ENCODE measurements at places on chromosomes 11 and 22.
A peak's percentile ranks its signal among the peaks of the same experiment; 100 is the strongest.

DNA sequence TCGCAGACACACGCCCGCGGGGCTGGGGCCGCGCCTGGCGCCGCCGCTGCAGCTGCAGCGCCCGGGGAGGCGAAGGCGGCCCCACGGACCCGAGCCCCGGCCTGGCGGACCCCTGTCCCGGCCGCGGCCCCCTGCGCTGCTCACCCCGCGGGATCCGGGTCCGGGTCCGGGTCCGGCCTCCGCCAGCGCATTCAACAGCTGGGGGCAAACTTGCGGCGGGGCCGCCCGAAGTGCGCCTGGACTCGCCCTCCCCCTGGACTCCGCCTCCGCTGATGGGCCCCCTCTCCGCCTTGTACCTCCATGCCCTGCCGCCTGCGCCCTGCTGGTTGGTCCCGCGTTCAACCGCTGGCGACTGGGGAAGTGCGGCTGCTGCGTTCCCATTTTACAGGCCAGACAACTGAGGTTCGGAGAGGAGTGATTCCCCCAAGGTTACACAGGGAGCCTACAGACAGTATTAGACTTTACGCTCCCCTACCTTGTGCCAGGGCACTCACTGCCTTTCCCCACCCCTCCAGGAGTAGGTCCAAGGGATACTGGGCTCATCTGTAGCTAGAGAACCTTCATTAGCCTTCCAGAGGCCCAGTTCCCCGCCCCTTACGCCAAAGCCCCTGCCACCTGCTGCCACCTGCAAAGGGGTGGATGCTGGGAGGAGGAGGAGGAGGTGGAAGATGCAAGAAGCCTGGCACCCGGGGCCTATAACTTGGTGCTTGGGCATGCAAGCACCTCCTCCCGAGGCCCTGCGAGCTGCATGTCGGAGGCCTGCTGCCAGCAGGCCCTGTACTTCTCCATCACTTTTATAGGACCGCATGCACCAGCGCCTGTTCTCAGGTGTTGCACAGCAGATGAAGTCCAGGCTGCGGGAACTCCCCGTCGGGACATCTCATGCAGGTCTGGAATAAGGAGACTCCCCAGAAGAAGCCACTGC lies 694 bp upstream of the ELFN2 start:
- DNase-seq: no peak

DNA sequence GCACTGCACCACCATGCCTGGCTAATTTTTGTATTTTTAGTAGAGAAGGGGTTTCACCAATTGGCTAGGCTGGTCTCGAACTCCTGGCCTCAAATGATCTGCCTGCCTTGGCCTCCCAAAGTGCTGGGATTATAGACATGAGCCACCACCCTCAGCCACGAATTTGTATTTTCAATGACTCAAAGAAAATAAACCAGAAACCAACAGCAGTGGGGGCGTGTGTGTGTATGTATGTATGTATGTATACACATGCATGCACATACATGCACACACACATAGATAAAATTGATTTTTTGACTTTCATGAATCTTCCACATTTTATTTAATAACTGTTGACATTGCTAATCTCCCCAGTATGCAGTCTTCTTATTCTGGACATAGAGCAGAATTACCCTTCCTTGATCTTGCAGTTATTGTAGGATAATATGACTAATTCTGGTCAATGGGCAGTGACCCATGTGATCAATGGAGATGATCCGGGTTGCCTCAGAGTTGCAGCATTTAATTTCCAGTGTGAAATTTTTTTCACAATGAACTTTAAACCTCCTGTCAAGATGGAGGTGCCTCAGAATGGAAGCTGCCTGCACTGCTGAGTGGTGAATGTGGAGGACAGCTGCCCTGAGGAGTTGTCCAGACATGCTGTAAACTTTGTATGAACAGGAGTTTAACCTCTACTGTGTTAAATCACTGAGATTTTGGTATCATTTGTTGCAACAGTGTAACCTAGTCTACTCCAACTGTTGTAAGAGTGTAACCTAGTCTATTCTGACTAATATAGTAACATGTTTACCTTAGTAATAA lies 12.8 kb upstream of the PTPN5 start:
- DNase-seq: no peak

GRCh38 chr11:28139841-28140415 lies 31.7 kb downstream of the METTL15 start:
- DNase-seq: no peak

DNA sequence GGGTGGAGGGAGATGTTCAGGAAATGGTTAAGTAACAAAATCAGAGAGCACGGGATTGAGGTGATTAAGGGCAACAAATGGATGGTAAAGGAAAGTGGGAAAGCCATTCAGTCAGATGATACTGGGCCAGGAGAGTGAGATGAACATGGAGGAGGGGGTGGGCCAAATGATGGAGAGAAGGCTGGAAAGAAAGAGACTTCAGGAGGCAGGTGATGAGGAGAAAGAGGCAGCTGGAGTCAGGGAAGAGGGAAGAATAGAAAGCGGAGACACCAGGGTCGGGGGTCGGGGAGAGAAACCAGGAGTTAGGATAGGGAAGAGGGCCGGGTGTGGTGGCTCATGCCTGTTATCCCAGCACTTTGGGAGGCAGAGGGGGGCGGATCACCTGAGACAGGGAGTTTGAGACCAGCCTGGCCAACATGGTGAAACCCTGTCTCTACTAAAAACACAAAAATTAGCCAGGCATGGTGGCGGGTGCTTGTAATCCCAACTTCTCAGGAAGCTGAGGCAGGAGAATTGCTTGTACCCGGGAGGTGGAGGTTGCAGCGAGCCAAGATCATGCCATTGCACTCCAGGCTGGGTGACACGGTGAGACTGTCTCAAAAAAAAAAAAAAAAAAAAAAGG lies 4.7 kb upstream of the KDM2A start:
- no peak for DNase-seq

- DNase-seq: no peak
Measured at GRCh38 chr22:46942799-46943785, 180.6 kb downstream of the TBC1D22A start.

DNA sequence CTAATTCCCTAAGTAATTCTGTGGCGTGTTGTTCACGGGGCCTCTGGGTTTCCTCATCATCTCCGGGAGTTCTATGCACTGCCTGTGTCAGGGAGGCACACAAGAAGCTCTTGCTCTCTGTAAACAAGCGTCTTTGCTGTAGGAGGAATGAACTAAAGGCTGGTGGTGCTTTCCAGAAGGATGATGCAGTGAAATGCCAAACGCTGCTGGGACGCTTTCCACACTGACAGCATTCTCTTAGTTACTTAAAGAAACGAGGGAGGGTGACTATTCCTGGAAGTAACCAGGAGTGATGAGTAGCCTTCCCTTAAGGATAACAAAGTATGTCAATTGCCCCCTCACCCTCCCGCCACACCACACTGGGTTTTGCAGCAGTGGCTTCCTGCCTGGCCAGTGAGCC lies 38.5 kb upstream of the NUP50 start:
- DNase-seq: no peak

DNA sequence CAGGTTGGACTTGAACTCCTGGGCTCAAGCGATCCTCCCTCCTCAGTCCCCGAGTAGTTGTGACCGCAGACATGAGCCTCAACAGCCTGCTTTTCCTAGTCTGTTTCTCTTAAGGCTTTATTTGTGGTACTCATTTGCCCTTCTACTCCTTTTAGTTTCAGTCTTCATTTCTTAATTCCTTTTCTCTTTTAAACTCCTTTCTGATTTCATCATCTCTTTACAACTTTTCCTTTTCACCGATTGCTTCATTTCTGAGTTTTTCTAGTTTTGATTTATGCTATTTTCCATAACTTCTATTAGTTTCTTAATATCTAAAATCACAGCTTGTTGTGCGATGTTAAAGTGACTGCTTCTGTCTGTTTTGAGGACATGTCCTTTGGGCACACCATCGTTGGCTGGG lies 17.3 kb upstream of the MRGPRF start:
- DNase-seq: no peak

DNA sequence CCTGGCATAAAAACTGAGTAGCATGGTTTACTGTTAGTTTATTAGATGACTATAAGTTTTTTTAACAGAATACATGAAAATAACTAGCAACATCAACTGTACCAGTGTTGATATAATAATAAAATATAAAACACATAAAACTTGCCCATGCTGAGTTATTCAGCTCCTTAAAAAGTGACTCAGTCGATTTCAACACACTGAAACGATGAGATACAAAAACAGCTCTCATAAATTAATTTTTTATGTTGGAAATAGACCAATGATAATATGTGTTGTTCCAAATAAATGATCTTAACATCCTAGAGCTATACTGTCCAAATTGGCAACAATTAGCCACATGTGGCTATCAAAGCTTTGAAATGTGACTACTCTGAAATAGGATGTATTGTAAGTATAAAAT lies 15.9 kb downstream of the PDGFD start:
- no peak for DNase-seq

DNA sequence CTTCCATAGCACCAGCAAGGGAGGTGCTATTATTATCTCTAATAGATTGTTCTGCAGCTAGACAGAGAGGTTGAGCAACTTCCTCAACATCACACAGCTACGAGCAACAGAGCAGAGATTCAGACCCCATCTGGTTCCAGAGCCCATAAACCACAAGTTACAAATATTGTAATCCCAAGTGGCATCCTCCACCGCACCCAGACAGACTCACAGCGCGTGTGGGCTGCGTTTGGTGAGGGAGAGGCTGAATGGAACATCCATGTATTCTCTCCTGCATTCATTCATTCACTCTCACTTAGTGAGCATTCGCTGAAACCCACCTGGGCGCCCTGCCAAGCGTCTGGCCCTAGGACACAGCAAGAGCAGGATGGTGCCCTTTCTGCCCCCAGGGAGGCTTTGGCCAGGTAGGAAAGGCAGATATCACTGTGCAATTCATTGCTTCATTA lies 33.5 kb downstream of the LIF start:
- no peak for DNase-seq

GRCh38 chr11:11567936-11568650 lies 53.7 kb downstream of the GALNT18 start:
- no peak for DNase-seq

- DNase-seq: no peak
Measured at GRCh38 chr11:13434247-13435205, 28.5 kb downstream of the BTBD10 start.

- no peak for DNase-seq
Measured at GRCh38 chr22:49396817-49397216, 430.9 kb downstream of the BRD1 start.

DNA sequence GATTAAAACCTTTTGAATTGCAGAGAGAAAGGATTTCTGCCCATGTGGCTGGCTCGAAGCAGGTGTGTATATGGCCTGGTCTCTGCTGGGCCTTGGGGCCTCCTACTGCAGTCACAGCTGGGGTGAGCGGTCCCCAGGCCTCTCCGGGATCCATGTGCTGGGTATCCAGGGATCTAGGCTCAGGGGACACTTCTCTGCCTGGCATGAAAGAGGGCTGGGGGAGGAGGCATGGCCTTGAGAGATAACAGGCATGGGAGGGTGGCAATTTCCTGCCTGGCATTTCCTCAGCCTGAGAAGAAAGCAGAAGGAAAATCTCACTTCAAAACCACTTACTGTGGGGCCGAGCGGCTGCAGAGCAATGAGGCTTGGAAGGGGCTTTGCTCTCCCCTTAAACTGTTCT lies 20.3 kb upstream of the PARVG start:
- DNase-seq: no peak

DNA sequence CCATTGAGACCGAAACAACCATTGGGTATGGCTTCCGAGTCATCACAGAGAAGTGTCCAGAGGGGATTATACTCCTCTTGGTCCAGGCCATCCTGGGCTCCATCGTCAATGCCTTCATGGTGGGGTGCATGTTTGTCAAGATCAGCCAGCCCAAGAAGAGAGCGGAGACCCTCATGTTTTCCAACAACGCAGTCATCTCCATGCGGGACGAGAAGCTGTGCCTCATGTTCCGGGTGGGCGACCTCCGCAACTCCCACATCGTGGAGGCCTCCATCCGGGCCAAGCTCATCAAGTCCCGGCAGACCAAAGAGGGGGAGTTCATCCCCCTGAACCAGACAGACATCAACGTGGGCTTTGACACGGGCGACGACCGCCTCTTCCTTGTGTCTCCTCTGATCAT lies 20.5 kb downstream of the KCNJ5 start:
- DNase-seq: no peak

GRCh38 chr22:46674367-46674781 lies 54.2 kb downstream of the GRAMD4 start:
- no peak for DNase-seq

DNA sequence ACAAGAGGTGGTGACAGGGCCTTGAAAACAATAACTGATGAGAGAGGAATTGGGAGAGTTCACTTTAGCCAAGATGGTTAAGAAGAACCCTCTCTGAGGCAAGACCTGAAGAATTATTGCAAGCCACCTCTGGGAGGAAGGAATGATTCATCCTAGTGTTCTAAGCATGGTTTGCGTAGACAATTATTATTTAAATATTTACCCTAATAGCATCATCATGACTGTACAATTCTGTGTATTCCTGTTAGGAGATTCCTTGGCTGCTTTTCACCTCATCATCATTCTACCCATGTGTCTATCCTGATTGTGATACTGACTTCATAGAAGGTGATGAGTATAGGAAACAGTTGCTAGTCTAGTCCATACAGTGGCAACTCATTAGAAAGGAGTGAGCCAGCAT lies 264.4 kb downstream of the DDX10 start:
- no peak for DNase-seq

GRCh38 chr11:95505927-95506426 lies 275.0 kb upstream of the SESN3 start:
- peak; percentile 23 for DNase-seq

GRCh38 chr11:60910281-60910687 lies 3.7 kb upstream of the TMEM109 start:
- DNase-seq: no peak

- peak; percentile 17 for DNase-seq
Measured at GRCh38 chr11:64935359-64936081, at the start of gene GPHA2. TSS of gene GPHA2 (minus strand) at chr11:64935893. CDS start at chr11:64935460, 433 bp downstream.

DNA sequence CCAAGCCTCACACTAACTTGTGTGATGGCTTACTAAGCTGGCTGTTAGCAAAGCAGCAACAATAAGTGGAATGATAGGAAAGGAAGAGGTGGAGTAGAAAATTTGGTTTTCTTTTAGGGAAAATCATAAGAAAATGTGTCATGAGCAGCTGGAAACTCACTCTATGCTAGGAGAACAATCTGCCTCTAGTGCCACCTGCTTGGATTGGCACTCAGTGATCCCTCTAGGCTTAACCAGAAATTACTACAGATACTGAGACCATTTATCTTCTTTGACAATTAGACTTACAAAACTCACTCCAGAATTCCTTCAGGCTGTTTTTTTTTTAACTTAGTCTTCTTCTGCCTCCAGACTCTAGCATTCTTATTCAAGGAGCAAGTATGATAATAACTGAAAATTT lies 117.3 kb downstream of the CD44 start:
- no peak for DNase-seq

DNA sequence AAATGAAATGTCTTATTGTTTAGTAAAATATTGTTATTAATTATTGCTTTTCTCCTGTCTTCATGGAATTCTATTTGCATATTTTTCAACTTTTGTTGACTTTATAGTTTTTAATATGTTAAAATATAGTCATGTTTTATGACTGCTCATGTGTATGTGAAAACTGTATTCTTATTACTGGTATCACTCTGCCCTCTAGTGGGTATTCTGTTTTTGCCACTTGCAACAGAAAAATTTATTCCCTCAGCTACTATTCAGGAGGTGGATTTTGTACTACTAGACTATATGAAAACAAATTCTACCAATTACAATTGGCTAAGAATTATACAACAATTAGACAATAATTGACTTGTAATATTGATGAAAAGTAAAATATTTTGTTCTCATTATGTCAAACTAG lies 45.0 kb downstream of the OR4C6 start:
- DNase-seq: no peak

- no peak for DNase-seq
Measured at GRCh38 chr11:95750101-95750500, 39.5 kb downstream of the FAM76B start.

Data from SJCRH30 (cell line).